NCI-H2107 (cell line): ENCODE measurements at places on chromosomes 16 and 17.

DNA sequence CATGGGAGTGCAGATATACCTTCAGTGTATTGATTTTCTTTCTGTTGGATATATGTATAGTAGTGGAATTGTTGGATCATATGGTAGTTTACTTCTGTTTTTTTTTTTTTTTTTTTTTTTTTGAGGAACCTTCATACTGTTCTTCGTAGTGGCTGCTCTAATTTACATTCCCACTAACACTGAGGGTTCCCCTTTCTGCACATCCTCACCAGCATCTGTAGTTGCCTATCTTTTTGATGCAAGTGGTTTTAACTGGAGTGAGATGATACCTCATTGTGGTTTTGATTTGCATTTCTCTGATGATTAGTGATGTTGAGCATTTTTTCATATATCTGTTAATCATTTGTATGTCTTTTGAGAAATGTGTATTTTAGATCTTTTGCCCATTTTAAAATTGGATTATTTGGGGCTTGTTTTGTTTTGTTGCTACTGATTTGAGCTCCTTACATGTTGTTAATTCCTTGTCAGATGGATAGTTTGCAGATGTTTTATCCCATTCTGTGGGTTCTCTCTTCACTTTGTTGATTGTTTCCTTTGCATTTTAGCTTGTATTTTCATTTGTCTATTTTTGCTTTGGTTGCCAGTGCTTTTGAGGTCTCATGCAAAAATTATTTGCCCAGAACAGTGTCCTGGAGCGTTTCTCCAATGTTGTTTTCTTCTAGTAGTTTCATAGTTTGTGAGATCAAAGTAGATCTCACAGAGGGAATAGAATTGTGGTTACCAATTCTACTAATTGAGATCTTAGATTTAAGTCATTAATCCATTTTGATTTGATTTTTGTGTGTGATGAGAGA lies 25.0 kb upstream of the BCAS3 start:
- DNase-seq: no peak

DNA sequence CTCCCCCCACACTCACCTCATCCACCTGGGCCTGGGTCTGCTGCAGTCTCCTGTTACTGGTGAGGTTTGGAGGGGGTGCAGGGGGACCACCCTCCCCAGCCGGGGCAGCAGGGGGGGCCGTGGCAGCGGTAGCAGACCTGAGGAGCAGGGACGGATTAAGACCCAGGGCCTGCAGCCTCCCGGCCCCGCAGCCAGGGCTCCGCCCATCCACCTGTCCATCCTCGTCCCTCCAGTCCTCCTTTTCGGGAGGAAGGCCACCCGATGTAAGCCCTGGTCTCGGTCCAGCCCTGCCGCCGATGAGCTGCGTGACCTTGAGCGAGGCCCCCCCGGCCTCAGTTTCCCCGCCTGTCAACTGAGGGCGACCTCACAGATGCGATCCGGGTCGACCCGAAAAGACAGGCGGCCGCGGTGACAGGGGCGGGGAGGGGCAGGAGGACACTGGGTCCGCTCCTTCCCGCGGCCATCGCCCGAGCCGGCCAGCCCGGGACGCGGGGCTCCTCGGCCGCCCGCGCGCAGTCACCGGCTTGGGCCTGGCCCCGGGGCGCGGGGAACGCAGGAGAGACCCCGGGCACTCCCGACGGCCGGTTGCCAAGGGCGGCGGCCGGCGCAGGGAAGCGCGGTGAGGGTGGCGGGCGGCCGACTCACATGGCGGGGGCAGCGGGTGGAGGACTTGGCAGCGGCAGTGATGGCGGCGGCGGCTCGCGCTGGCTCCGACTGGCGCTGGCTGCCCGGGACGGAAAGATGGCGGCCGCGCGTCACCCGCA lies at the start of gene VAMP2:
TSS of gene VAMP2 (minus strand) at position 716 of the 764 bp plus-strand sequence. CDS start at position 647, 69 bp downstream.
- DNase-seq: peak; percentile 17

GRCh38 chr16:19460397-19460796 lies 42.7 kb downstream of the TMC5 start:
- DNase-seq: no peak

GRCh38 chr16:77402672-77403071 lies 32.2 kb downstream of the ADAMTS18 start:
- DNase-seq: no peak

DNA sequence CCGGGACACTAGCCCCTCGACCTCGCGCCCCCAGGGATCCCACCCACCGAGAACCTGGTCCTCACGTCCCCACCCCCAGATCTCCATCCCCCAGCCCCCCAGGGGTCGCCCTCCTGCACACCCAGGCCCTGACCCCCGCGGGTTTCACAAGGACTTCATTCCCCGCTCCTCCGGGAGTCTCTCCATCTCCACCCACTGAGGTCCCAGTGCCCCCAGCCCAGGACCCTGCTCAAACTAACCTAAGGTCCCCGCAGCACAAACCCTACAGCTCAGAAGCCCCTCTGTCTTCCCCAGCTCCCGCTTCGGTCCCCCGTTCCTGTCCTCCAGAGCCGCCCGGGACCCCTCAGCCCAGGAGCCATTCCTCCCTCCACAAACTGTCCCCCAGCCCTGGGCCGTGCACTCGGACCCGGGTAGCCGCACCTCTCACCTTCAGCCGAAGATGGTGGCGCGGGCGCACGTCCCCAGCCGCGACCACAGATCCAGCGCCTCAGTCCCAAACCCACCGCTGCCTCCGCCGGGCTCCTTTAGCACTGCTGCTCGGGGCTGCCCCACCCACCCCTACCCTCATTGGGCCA lies at the start of gene MYH10:
TSS of gene MYH10 (minus strand) at position 499 of the 575 bp plus-strand sequence. CDS start 7,479 bp downstream, outside the sequence.
- no peak for DNase-seq

DNA sequence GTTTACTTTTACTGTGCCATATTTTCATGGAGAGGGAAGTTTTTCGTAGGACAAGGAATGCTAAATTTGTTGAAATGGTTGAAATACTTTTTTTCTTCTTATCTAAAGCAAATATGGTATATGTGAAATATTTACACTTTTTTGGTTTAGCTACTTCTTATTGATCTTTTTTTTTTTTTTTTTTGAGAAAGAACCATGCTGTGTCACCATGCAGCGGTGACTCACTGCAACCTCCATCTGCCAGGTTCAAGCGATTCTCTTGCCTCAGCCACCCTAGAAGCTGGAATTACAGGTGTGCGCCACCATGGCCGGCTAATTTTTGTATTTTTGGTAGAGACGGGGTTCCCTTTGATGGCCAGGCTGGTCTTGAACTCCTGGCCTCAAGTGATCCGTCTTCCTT lies 100.5 kb downstream of the FTO start:
- no peak for DNase-seq

- DNase-seq: no peak
Measured at GRCh38 chr17:43690624-43691316, 29.0 kb upstream of the MEOX1 start.

DNA sequence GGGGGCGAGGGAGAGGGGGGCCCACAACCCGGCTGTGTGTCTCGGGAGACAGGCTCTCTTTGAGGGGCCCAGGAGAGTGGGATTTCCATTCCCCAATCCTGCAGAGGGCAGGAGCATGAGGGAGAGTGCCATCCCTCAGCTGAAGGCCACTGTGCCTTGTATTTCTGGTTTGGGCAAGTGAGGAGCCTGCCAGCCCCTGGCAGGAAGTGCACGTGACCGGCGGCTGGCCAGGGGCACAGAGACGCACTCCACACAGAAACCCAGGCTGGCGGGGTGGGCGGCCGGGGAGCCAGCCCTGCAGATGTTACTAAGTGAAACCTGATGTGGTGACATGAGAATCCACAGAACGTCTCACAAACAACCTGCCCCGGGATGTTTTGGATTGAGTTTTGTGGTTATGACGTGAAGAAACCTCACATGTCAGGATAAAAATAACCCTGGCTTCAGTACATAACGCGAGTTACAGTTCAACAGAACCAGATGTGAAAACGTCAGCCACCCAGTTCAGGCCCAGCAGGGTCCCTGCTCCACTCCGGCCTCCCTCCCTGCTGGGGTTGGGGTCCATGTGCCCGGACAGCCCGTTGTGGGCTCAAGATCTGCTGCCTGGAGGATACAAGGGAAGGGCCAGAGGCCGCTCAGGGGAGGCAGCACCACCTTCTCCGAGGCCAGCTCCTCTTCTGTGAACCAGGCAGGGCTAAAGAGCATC lies 51.7 kb upstream of the MTSS2 start:
- DNase-seq: no peak

DNA sequence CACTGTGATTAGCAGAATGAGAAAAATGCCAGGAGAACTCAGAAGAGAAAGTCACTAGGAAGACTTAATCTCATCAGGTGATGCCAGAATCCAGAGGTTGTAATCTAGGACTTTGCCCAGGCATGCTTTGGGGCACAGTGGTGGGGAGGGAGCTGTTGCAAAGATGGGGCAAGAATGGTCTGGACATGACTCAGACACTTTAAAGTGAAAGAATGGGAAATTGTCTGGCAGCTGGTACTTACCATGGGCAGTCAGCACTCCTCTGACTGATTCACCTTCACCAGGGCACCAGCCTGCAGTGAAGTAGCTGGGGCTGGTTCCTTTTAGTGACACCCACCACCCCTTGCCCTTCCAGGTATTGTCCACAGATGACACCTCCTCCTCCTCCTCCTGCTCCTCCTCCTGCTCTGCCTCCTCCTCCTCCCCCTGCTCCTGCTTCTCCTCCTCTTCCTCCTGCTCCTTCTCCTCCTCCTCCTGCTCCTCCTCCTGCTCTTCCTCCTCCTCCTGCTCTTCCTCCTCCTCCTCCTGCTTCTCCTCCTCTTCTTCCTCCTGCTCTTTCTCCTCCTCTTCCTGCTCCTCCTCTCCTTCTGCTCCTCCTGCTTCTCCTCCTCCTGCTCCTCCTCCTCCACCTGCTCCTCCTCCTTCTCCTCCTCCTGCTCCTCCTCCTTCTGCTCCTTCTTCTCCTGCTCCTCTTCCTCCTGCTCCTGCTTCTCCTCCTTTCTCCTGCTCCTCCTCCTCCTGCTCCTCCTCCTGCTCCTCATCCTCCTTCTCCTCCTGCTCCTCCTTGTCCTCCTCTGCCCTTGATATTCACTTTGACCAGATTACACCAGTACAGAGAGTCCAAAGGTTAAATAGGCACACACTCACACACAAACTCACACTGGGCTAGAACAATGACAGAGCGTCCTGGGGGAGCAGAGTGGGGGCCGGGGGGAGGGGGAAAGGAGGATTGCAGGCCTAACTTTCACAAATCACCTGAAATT lies at the start of gene CHD9NB:
TSS of gene CHD9NB (minus strand) at position 379 of the 983 bp plus-strand sequence. CDS start 8,739 bp downstream, outside the sequence.
- no peak for DNase-seq

GRCh38 chr17:81927152-81927652 lies 333 bp downstream of the MAFG start:
- no peak for DNase-seq

DNA sequence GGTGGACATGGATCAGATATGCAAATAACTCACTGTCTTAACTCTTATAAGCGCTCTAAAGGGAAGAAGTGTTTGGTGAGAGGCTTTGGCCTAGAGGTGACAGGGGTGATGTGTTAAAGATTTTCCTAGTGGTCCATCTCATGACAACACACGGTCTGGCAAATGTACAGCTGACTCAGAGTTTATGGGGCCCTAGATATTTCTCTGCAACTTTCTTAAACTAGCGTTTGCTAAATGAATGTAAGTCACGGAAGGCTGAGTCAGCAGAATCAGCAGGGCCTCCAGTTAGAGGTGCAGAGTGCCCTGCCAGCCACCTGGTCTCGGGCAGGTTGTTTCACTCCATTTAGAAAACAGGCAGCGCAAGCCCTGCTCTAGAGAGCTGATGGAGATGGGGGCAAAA lies 40.1 kb downstream of the CLEC16A start:
- no peak for DNase-seq

DNA sequence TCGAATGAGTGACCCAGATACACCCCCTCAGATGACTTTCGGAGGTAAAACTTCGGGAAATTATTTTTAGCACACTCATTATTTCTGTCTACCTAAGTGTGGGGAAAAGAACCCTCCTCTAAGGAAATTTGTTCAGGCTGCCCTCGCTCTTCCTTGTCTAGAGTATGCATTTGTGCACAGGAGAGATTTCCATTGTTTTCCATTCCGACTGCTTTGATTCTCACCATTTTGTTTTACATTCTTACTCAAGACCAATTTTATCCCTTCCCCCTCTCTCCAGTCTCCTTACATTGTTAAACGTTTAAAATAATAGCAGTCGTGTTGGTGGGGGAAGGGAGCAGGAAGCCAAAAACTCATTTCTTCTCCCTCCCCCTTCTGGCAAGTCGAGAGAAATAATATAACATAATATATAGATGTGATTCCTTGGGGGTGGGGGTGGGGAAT lies 1.5 kb upstream of the CHD3 start:
- no peak for DNase-seq

DNA sequence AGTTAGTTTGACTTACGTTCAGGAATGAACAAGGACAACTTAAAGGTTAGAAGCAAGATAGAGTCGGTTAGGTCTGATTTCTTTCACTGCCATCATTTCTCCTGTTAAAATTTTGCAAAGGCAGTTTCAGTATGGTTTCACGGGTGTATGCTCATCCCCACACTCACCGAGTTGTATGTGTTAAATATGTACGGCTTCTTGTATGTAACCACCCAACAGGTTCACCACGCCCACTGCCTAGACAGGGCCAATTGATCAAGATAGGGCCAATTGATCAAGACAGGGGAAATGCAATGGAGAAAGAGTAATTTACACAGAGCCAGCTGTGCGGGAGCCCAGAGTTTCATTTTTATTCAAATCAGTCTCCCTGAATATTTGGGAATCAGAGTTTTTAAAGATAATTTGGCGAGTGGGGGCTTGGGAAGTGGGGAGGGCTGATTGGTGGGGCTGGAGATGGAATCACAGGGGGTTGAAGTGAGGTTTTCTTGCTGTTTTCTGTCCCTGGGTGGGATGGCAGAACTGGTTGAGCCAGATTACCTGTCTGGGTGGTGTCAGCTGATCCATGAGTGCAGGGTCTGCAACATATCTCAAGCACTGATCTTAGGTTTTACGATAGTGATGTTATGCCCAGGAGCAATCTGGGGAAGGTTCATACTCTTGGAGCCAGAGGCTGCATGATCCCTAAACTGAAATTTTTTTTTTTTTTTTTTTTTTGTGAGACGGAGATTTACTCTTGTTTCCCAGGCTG lies 62.4 kb upstream of the PLCG2 start:
- DNase-seq: no peak

- DNase-seq: no peak
Measured at GRCh38 chr16:85798283-85798776, 1.0 kb downstream of the EMC8 start.

DNA sequence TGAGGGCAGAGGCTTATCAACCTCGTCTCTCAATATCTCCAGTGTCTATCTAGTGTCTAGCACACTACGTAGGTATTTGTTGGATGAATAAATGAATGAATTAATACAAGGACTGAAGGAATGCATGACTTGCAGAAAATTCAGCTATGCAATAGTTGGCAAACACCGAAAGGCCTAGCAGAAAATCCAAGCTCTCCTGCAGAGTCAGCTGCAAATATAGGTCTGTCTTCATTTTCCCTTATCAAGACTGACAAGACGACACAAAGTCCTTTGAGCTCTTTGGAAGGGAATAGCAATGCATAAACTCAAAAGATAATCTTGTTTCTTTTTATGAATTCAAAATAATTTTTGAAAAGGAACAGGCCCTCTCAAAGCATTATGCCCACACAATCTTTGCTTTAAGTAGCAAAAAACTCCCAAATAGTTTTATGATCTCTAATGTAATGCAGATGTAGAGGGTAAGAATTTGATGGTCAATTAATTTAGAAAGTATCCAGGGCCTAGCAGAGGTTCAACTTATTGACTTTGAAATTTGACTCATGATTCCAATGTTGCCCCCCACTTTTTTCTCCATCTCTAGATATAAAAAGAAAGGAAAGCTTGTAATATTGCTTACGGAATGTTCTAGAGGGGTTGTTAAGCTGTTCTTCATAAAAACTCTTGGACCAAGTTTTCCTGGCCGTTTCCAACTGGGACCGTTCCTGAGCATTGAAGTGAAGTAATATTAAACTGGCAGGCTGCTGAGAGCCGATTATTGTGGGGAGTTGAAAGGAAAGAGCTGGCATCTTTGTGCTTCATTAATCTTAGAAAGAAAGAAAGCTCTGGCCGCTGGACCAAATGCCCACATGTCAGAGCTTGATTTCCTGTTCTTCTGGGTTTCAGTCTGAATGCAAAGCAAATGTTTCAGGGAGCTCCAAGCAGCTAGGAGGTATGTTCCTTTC lies 227.3 kb downstream of the HS3ST3A1 start:
- DNase-seq: no peak
